Spleen (tissue), 13 donors: ENCODE measurements at places on chromosomes 11 and 22. TPM values are rescaled to one million over a fixed set of nuclear protein-coding genes. Genes with fewer than 3 reads are reported as not detected.

- no peak overlapping the region for H3K27ac ChIP-seq
- peaks cover 17% of the 10 kb centered on the region for H3K36me3 ChIP-seq
- no peaks in the 10 kb centered on the region for H3K27me3 ChIP-seq
Observed at GRCh38 chr22:45703758-45704157, 32.1 kb downstream of the ATXN10 start.

MYOD1 gene
- polyA plus RNA-seq = not detected

DNA sequence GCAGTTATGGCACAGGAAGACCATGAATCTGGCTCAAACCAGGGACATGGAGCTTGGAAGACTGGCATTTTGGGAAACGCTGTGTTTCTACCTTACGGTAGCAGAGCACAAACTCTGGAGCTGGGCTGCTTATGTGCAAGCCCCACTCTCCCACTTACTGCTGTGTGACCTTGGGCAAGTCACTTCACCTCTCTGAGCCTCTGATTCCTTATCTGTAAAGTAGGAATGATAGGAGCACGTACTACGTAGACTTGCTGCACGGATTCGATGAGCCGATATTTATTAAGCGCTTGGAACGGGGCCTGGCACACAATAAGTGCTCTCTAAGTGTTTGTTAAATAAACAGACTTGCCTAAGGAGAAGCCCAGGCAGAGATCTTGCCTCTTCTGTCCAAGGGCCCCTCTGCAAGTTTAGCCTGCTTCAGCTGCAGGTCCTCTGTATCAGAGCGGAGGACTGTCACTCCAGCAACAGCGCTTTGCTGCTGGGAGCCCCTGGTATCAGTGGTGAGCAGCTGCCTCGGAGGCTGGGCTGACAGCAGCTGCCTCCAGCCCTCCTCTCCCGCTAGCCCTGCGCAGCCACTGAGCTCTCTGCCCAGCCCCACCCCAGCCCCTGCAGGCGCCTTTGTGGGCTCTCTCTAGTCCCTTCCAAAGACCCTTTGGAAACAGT, 96.9 kb upstream of the ANO1 start:
- no peaks in the 10 kb centered on the region for H3K36me3 ChIP-seq
- H3K27me3 ChIP-seq = peaks cover 29% of the 10 kb centered on the region
- DNase-seq = peak; percentile 20
- H3K27ac ChIP-seq = no peak overlapping the region
- H3K4me3 ChIP-seq = no peak overlapping the region

CRACR2B gene
- polyA plus RNA-seq = 34.1 TPM

DNA sequence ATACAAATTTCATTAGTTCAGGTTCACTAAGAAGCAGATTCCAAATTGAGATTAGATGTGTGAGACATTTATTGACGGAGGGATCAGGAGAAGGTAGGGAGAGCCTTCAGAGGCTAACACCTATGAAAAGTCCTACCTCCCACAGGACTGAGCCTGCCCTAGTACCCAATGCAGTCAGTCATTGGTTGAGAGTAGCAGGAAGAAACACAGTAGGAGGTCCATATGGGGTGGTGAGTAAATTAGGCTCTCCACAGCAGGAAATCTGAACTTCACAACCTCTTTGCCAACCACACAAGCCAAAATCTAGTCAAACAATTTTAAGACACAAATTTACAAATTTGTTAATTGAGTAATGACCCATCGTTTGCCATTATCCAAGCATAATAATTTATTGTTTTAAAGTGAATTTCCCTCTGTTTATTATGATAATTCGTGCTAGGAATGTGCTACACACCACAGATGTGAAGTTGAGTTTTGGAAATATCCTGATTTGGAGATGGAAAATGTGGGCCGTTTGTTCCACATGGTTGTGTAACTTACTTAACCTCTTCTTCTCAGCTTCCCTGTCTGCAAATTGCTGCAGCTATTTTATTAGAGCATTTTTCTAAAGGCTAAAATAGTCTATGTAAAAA, 542.1 kb downstream of the ETS1 start:
- no peak overlapping the region for H3K4me3 ChIP-seq
- H3K36me3 ChIP-seq = no peaks in the 10 kb centered on the region
- no peak for DNase-seq
- no peak overlapping the region for H3K27ac ChIP-seq
- H3K27me3 ChIP-seq = no peaks in the 10 kb centered on the region
- peaks cover 21% of the 10 kb centered on the region for H3K4me1 ChIP-seq

- DNase-seq = peak; percentile 34
- H3K27ac ChIP-seq = no peak overlapping the region
- H3K36me3 ChIP-seq = no peaks in the 10 kb centered on the region
- peaks cover 59% of the 10 kb centered on the region for H3K27me3 ChIP-seq
Observed at GRCh38 chr11:68664906-68665305, 19.4 kb upstream of the GAL start.

DNA sequence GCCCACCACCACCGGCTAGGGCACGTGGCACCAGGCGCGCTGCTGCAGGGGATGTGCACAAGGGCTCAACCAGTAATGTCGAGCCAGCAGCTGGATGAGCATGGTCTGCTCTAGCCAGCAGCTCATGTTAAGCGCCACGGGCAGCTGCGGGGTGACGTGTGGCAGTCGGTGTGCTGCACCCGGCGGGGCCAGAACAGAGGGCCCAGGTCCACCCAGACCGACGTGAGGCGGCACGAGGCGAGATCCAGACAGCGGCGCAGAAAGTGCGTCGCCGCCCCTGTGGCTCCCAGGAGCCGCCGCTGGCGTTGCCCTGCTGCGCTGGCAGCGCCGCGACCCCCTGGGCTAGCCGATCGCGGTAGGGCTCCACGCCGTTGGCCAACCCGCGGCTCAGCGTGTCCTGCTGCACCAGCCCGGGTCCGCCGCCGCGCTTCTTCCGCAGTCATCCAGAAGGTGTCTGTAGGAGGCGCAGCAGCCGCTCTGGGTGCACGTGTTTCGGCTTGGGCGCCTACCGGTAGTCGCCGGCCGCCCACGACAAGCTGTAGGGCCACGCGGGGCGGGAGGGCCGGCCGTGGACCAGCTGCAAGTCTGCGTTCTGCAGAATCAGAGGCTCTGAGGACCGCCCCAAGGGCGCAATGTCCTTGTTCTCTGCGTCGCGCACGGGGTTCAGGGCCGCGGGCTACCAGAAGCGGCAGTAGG, 4.6 kb upstream of the GALR3 start:
- peaks cover 25% of the 10 kb centered on the region for H3K4me1 ChIP-seq
- no peaks in the 10 kb centered on the region for H3K27me3 ChIP-seq
- peak overlapping the region; percentile 60 for H3K27ac ChIP-seq
- peak overlapping the region; percentile 30 for H3K4me3 ChIP-seq
- H3K36me3 ChIP-seq = no peaks in the 10 kb centered on the region
- peak; percentile 91 for DNase-seq

- no peak overlapping the region for H3K4me3 ChIP-seq
- no peaks in the 10 kb centered on the region for H3K4me1 ChIP-seq
- no peak overlapping the region for H3K27ac ChIP-seq
- no peak for DNase-seq
Observed at GRCh38 chr22:50423956-50424355, 50.9 kb downstream of the SBF1 start.

DNA sequence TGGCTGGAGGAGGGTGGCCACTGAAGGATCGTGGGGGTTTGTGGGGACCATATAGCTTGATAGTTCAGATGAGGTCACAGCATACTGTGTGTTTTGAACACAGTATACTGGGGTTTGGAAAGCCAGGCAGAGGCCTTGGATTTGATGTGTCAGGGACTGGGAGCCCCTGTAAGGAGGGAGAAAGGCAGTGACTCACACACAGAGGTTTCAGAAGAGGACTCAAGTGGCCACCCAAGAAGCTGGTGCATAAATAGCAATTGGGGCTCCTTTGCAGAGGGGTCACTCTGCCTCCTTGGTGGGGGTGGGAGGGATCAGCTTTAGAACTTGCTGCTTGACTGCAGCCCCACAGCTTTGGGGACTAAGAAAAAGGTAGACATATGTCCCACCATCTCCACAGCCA, 39.3 kb downstream of the SLC5A1 start:
- H3K27ac ChIP-seq = no peak overlapping the region
- no peaks in the 10 kb centered on the region for H3K27me3 ChIP-seq
- DNase-seq = no peak
- no peaks in the 10 kb centered on the region for H3K4me1 ChIP-seq

KDELR3 gene
- polyA plus RNA-seq = 1.2 TPM

- peak overlapping the region; percentile 96 for H3K27ac ChIP-seq
- H3K4me3 ChIP-seq = no peak overlapping the region
- no peaks in the 10 kb centered on the region for H3K27me3 ChIP-seq
Observed at GRCh38 chr11:65479184-65480145, 19.4 kb upstream of the MALAT1 start.

- no peaks in the 10 kb centered on the region for H3K4me1 ChIP-seq
- H3K27ac ChIP-seq = no peak overlapping the region
- no peak for DNase-seq
Observed at GRCh38 chr11:26551186-26551801, 20.8 kb downstream of the MUC15 start.

OR8G1 gene
- not detected for polyA plus RNA-seq

- no peak overlapping the region for H3K4me3 ChIP-seq
- H3K4me1 ChIP-seq = no peaks in the 10 kb centered on the region
- no peaks in the 10 kb centered on the region for H3K36me3 ChIP-seq
Observed at GRCh38 chr11:17810746-17811145, 76.2 kb downstream of the KCNC1 start.

MISFA gene
- 0.83 TPM for polyA plus RNA-seq

- peaks cover 100% of the 10 kb centered on the region for H3K36me3 ChIP-seq
- no peak overlapping the region for H3K27ac ChIP-seq
- no peaks in the 10 kb centered on the region for H3K4me1 ChIP-seq
Observed at GRCh38 chr22:41152902-41153301, 52.2 kb upstream of the L3MBTL2 start.
